ENCODE measurements at places on chromosomes 2 and 18. TPM values are rescaled to one million over a fixed set of nuclear protein-coding genes. Genes with fewer than 3 reads are reported as not detected.

- peaks cover 43% of the 10 kb centered on the region for H3K4me1 ChIP-seq
- H3K36me3 ChIP-seq, result no peaks in the 10 kb centered on the region
- no peak overlapping the region for H3K4me3 ChIP-seq
- DNase-seq, result no peak
- no peak overlapping the region for H3K27ac ChIP-seq
These were observed 5.4 kb downstream of the B3GNT2 start for GRCh38 chr2:62201307-62201706.

GRCh38 chr18:74356959-74357358 is 41.3 kb downstream of the C18orf63 start:
- DNase-seq, result no peak
- H3K27ac ChIP-seq, result no peak overlapping the region
- H3K4me3 ChIP-seq, result no peak overlapping the region
- peaks cover 57% of the 10 kb centered on the region for H3K27me3 ChIP-seq
- H3K4me1 ChIP-seq, result no peaks in the 10 kb centered on the region
- no peaks in the 10 kb centered on the region for H3K36me3 ChIP-seq

- peaks cover 7% of the 10 kb centered on the region for H3K4me1 ChIP-seq
- no peaks in the 10 kb centered on the region for H3K27me3 ChIP-seq
- peaks cover 52% of the 10 kb centered on the region for H3K36me3 ChIP-seq
- H3K4me3 ChIP-seq, result no peak overlapping the region
- H3K27ac ChIP-seq, result no peak overlapping the region
- no peak for DNase-seq
These were observed 85.1 kb downstream of the ANTXR1 start for GRCh38 chr2:69097891-69098655.

GRCh38 chr2:193371200-193371599 is 1176.5 kb upstream of the TMEFF2 start:
- peaks cover 2% of the 10 kb centered on the region for H3K4me1 ChIP-seq
- no peak overlapping the region for H3K27ac ChIP-seq
- no peaks in the 10 kb centered on the region for H3K27me3 ChIP-seq
- no peak overlapping the region for H3K4me3 ChIP-seq
- no peak for DNase-seq

DNA sequence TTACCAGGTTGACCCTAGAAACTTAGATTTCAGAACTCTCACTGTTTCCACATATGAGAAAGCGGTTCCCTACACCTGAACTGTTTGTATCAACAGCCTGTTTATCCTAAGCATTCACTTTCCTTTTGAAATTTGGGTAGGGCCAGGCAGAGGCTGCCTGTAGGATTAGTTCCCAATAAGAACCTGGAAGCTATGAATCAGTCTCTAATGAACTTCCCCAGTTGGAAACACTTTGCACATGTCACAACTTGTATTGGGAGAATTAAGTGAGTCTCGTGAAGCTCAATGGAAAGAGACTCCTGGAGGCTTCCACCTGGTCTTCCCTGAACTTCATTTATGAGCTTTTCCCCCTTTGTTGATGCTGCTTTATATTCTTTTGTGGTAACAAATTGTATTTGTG is 486.6 kb upstream of the HS6ST1 start:
- H3K4me1 ChIP-seq, result peaks cover 13% of the 10 kb centered on the region
- peaks cover 6% of the 10 kb centered on the region for H3K36me3 ChIP-seq
- DNase-seq, result no peak
- H3K27me3 ChIP-seq, result no peaks in the 10 kb centered on the region
- no peak overlapping the region for H3K27ac ChIP-seq

- no peaks in the 10 kb centered on the region for H3K36me3 ChIP-seq
- no peak overlapping the region for H3K4me3 ChIP-seq
- peaks cover 27% of the 10 kb centered on the region for H3K4me1 ChIP-seq
- no peak for DNase-seq
These were observed 268.8 kb downstream of the ARHGAP15 start for GRCh38 chr2:143397884-143398614.

DNA sequence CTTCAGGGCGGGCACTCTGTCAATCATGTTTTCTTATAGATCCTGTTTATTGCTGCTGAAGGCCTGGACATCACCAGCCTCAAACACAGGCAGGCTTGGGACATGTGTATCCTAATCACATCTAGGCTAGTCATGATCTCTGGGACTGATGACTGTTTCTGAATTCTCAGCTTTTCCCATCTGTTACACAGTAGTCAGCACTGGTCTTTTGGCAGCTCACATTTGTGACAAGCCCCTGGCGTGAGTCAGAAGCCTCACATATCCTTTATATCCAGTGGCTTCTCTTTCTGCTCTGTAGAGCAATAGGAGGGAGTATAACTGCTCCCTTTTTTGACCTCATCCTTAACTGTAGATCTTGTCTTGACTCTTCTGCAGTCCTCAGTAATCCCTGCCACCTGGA is 4.5 kb downstream of the SEMA4F start:
- H3K27ac ChIP-seq, result no peak overlapping the region
- peaks cover 13% of the 10 kb centered on the region for H3K27me3 ChIP-seq
- H3K4me3 ChIP-seq, result no peak overlapping the region
- no peak for DNase-seq
- peaks cover 11% of the 10 kb centered on the region for H3K36me3 ChIP-seq
- peaks cover 4% of the 10 kb centered on the region for H3K4me1 ChIP-seq

DNA sequence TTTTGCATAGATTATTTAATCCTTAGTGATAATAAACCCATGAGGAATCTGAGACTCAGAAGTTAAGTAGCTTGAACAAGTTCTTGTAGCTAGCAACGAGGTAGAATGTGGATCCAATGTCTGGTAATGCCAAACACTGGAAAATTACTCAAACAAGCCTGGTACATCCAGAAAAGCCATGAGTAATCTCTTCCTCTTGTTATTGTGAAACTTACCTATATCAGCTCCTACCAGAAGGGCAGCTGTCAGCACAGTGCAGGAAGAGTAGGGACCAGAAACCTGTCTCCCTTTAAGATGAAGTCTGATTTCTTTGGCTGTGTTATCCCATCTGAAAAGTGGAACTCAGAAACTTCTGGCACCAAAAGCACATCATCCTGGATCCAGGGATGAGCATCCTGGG is 7.7 kb upstream of the SERPINB8 start:
- H3K36me3 ChIP-seq, result no peaks in the 10 kb centered on the region
- no peaks in the 10 kb centered on the region for H3K4me1 ChIP-seq
- no peak for DNase-seq
- no peak overlapping the region for H3K4me3 ChIP-seq
- H3K27me3 ChIP-seq, result no peaks in the 10 kb centered on the region

BMP10 gene
- total RNA-seq, result not detected
